ENCODE measurements at places on chromosomes 4 and X.

GRCh38 chr4:41866799-41867677 lies 68.2 kb upstream of the TMEM33 start:
- DNase-seq: no peak

DNA sequence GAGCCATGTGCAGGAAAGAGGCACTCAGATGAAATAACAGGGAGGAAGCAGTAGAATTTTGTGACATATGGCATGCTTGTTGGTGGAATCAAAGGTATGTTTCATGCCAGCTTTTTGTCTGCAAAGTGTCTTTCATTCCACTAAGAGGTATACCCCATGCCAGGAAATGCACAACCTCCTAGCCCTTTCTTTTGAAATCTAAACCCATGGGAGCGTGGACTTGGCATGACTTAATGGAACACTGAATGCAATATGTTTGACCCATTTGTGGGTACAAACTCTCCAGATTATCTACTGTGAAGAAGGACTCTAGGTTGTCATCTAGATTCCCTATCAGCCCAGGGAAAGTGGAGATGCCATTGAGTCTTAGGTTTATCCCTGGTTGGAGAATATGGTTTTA lies 338.3 kb upstream of the TEX13C start:
- no peak for DNase-seq

GRCh38 chr4:45453258-45453853 lies 670.5 kb downstream of the GABRG1 start:
- no peak for DNase-seq

DNA sequence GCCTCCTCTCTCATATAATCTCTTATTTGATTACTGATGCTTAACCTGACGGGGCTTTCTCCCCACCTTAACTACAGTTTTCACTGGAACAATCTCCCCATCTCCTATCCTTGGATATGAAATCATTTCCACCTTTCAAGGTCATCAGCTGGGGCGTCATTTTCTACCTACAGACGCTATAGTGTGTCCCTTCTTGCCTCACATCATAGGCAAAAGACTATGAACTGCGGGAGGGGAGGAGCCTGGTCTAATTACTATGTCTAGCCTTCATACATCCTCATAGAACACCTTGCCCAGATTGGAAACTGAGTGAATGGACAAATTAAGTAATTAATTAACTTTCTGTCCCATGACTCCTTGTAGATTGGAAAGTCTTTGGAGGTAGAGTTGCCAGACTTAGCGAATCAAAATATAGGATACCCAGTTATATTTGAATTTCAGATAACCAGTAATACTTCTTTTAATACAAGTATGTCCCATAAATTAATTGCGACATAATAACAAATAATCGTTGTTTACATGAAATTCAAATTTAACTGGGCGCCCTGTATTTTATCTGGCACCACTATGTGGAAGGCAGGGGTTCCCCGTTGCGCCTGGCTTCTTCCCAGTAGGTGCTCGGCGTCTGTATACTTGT lies 752 bp upstream of the ATP6AP2 start:
- DNase-seq: no peak

DNA sequence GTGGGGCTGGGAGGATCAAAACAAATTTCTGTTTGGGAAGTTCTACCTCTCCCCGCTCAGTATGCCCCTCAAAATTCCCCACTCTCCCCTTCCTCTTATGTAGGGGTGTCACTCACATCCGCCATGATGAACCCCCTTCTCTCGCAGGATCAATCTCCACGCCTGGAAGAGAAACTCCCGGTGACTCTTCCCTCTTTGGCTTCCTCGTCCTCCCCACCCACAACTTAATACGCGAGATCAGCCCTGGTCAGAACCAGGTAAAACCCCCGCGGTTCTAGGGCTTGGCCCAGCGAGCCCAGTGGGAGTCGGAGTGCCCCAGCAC lies 427 bp downstream of the LAMTOR3 start:
- DNase-seq: no peak

DNA sequence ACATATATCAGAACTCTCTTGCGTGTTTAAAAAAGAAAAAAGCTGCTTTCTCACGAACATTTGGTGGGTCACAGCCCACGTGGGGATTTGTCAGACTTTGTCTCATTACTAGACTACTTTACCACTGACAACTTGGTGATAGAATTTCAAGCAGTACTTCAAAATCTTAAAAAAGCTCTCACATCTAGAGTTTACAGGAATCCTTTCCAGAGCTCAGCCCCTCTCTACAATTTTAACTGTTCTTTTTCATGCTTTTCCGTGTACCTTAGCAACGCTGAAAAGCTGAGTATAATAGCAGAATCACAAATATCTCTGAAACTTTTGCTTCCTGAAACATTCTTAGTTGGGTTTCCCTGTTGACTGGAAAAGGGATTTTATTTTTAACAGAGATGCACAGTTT lies 50.2 kb downstream of the SMAD1 start:
- DNase-seq: no peak

Data from stimulated activated CD4-positive, alpha-beta T cell treated with anti-CD3 and anti-CD28 coated beads, Interleukin-2, amount 100 ng/mL, for 24 hours (primary cell).